ENCODE measurements at places on chromosomes 2 and 18. TPM values are rescaled to one million over a fixed set of nuclear protein-coding genes. Genes with fewer than 3 reads are reported as not detected.

GRCh38 chr2:48914477-48915089 lies 159.1 kb upstream of the LHCGR start:
- DNase-seq = no peak

DNA sequence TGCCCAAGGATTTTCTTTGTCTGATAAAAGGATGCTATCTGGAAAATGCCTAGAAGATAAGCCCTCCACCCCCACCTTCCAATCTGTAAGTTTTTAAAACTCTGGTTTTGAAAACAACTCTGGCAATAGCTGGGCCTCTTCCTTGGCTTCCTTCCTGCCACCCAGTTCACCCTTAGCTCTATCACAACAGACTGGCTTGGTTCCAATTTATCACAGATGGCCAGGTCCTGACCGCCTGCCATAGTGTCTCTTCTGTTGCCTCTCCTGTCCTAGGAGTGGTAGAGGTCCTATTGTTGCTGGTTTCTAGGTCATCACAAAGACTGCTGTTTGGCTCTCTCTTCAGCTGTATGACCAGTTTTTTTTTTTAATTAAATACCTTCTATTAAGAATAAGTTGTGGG lies 1727.9 kb upstream of the SLC39A10 start:
- no peak for DNase-seq

- no peak for DNase-seq
These were observed 61.9 kb upstream of the RBMS1 start for GRCh38 chr2:160555420-160556071.

DNA sequence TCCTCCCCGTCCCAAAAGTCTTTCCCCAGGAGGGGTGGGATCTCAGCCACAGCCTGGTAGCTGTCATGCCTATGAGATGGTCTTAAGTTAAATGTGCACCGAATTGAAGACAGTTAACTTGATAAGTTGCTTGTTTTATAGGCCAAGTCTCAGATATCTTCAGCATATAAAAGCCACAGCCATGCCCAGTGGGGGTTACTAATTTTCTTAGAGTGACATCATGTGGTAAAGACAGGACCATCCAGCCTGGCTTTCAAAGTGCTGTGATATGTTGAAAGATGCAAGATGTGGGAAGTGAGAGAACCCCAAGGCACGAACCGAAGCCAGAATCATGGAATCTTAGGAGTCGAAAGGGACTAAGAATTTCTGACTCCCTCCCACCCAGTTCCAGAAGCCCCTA lies 42.1 kb upstream of the FAM124B start:
- DNase-seq = no peak

DNA sequence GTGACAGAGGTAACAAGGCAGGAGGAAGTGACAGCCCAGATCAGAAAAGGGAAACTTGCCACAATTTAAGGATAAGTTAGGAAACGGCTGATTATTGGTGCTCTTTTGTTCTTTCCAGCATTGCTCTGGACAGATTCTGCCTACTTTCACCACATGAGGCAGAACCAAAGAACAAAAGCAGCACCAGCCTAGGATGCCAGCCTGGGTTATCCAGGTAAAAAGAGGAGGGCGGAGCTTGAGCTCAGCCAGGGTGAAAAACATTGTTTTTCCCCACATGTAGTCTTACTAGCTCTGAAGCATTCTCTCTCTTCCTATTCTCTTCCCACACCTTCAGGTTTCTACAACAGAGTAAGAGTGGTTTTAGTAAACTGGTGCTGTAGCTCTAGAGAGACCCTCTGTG lies 300.5 kb downstream of the TMX3 start:
- no peak for DNase-seq

- no peak for DNase-seq
These were observed 156.1 kb downstream of the TTC27 start for GRCh38 chr2:32783933-32784332.

DNA sequence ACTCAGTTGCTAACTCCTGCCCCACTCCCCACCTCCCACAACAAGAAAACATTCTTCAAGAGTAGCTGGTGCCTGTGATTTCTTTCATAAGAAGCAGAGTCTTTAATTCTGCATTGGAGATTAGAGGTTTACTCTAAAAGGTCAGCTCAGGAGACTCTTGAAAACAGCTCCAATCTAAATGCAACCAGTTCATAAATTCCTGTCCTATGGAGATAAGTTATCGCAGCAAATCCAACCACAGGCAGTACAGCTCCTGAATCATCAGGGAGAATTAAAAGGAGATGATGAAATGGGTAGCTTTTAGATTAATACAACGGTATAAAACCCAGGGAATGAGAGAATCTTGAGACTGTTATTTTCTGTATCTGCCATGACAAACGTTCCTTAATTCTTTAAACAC lies 130.7 kb downstream of the SOCS6 start:
- DNase-seq = no peak

Gene SCG2
- total RNA-seq = not detected

Gene KANSL1L
- 5.0 TPM for total RNA-seq
